A172 (cell line): ENCODE measurements at places on chromosomes 7 and 10. TPM values are rescaled to one million over a fixed set of nuclear protein-coding genes. Genes with fewer than 3 reads are reported as not detected.
A peak's percentile ranks its signal among the peaks of the same experiment; 100 is the strongest.

Gene PGAM2
- not detected in 2 replicates for total RNA-seq

Gene GHRHR
- not detected in 2 replicates for total RNA-seq

Gene XRCC2
- 9.3 and 10.8 TPM in 2 replicates for total RNA-seq

Gene NEUROD6
- not detected in 2 replicates for total RNA-seq

Gene GIMAP1
- total RNA-seq: not detected in 2 replicates

Gene FAM237B
- not detected in 2 replicates for total RNA-seq

Gene PON2
- total RNA-seq: 210 and 228 TPM in 2 replicates

Gene MYPN
- 0.96 and 1.5 TPM in 2 replicates for total RNA-seq

Gene TAS2R16
- total RNA-seq: not detected in 2 replicates

Gene BRAT1
- total RNA-seq: 69.2 and 87.9 TPM in 2 replicates

Gene GSAP
- 9.6 and 13.7 TPM in 2 replicates for total RNA-seq

Gene TMEM236
- total RNA-seq: 0.05 and 0.12 TPM in 2 replicates

Gene NODAL
- not detected in 2 replicates for total RNA-seq

Gene SYT15
- total RNA-seq: not detected in 2 replicates

Gene DDC
- not detected in 2 replicates for total RNA-seq

Gene ITGA8
- 1.9 and 2.1 TPM in 2 replicates for total RNA-seq

- no peak for DNase-seq
Measured at GRCh38 chr10:79105150-79105739, 36.5 kb downstream of the ZMIZ1 start.

- DNase-seq: no peak
Measured at GRCh38 chr7:44454348-44454747, 36.1 kb downstream of the NUDCD3 start.

GRCh38 chr10:126842836-126843235 lies 62.4 kb upstream of the DOCK1 start:
- DNase-seq: no peak

- DNase-seq: peak; percentile 81
Measured at GRCh38 chr7:22726907-22727713, at the start of gene IL6. Gene IL6 (plus strand): TSS chr7:22727200. CDS start chr7:22727263, 63 bp downstream.

DNA sequence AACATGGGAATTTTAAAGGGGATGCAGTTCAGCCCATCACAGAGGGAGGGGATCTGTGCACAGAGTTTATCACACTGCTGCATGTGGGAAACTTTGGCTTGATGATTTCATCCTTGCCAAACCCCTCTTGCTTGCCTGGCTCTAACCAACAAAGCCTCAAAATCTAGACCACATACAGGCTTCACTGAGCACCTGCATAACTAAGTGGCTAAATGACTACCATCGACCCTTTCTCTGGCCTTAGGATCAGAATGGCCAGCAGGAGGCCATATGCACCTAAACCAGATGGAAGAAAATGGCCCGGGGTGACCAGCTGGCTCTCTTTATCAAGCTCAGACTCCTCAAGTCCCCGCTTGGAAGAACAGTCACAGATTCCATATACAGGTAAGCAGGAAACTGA lies 15.6 kb upstream of the ZNF25 start:
- no peak for DNase-seq

GRCh38 chr10:110150981-110151380 lies 56.4 kb upstream of the MXI1 start:
- no peak for DNase-seq

GRCh38 chr10:14673189-14673861 lies 101.4 kb downstream of the FAM107B start:
- no peak for DNase-seq

GRCh38 chr7:153446490-153446889 lies 605.7 kb upstream of the DPP6 start:
- DNase-seq: no peak

DNA sequence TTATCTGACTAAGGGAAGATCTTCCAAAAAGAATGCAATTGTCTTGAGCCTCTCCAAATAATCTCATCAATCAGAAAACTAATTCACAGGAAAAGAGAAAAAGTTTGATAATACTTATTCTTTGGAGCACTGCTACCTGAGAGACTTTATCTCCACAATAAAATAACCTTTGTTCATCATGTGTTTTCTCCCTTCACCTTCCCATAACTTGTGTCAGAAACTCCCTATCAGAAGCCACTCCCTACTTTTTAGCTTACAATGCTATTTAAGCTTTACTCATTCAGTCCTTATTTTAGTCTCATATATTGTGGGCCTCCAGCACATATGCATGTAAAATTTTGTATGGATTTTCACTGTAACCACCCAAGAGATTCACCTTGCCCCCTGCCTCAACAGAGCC lies 998 bp downstream of the CYP3A43 start:
- DNase-seq: no peak

DNA sequence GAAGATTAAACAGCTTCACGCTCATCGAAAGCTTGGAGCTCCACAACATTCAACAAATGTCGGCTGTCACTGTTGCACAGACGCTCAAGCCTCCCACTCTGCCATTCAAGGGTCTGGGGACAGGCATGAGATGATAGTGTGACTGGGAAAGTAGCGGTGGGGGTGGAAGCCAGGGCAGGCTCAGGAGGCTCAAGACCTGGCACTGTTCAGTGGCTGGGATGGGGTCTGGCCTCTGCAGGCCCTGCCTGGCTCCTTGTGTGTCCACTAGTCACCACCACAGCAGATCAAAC lies 13.5 kb upstream of the GTPBP4 start:
- DNase-seq: no peak

DNA sequence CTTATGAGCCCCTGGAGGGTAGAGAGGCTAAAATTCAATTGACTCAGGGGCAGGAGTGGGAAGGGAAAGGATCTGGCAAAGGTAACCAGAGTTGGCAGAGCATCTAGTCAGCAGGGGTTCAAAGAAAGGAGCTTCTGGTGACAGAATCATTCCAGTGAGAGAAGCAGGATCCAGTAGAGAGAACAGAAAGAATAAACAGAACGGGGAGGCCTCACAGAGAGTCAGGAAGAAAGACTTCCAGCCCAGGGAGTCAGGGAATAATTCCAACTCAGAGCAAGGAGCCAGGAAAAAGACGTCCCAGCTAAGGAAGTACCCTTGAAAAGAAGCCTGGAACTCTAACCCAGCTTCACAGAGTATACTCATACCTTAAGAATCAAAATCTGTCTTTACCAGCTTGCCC lies 66.6 kb upstream of the CPXM2 start:
- DNase-seq: no peak

- DNase-seq: no peak
Measured at GRCh38 chr7:44650242-44650641, 43.8 kb downstream of the OGDH start.

DNA sequence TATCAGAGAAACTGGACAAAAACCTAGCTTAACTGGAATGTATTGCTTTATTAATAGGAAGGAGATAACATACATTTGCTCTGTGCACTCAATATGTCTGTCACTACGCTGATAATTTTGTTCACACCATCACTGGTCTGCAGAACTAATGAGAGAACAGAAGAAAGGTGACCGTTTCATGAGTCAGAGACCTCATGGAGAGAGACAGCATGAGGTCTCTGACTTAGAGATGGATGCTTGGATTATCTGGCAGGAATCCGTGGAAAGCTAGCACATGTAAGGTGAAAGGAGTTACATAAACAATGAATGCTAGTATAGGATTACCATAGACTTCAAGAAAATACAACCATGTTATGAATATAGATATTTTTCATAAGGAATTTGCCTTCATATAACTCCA lies 947.3 kb downstream of the IPMK start:
- peak; percentile 43 for DNase-seq

DNA sequence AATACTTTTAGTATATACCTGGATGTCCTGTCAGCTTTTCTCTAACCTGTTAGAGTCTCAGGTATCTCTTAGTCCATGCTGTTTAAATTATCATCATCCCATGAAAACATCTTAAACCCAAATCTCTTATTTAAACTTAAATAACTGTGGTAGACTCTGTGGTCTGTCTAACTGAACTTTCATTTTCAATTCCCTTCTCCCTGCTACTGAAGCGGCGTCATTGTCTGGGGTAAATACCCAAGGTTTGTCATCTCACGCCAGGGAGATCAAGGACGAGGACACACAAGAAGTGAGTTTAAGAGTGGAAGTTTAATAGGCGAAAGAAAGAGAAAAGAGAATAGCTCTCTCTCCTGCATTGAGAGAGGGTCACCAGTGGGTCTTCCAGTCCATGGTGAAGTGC lies 804.4 kb upstream of the CELF2 start:
- no peak for DNase-seq

DNA sequence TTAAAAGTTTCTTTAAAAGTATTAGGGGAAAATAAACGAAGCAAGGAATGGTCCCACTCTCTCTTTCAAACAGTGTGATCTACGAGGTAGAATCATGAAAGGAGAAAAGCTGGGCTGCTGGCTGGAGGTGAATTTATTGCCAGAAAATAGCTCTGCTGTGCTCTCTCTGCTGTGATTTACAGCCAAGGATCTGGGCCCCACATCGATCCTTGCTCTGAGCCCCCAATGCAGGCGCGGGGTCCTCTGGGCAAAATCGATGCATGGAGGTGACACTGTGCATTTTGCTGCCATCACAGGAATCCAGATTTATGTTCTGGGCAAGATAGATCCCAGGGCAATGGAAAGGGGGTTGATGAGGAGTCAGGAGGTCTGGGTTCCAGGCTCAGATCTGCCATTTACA lies 91.0 kb upstream of the GPR26 start:
- no peak for DNase-seq

DNA sequence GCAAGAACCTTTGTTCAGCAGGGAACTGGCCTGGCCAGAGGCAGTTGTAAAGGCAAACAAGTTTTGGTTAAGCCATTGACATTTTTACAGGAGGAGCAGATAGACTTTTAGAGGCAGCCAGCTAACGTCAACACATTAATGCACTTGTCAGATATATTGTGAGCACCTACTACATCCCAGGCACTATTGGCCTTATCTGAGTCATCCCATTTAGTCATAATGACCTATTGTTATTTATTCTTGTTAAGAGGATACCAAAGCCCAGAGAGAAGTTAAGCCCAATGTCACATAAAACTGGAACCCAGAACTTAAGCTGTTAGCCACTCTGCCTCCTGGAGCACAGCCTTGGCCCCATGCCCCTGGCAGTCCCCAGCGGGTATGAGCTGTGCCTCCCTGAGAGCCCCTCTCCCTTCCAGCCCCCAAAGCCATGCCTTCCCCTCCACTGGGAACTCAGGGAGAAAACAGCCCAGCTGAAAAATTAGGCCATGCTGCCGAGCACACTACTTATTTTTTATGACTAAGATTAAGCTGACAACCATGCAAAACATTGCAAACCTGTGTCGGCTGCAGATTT lies 32.7 kb upstream of the TRIM8 start:
- peak; percentile 77 for DNase-seq

GRCh38 chr10:132360766-132361447 lies 28.9 kb downstream of the LRRC27 start:
- no peak for DNase-seq

DNA sequence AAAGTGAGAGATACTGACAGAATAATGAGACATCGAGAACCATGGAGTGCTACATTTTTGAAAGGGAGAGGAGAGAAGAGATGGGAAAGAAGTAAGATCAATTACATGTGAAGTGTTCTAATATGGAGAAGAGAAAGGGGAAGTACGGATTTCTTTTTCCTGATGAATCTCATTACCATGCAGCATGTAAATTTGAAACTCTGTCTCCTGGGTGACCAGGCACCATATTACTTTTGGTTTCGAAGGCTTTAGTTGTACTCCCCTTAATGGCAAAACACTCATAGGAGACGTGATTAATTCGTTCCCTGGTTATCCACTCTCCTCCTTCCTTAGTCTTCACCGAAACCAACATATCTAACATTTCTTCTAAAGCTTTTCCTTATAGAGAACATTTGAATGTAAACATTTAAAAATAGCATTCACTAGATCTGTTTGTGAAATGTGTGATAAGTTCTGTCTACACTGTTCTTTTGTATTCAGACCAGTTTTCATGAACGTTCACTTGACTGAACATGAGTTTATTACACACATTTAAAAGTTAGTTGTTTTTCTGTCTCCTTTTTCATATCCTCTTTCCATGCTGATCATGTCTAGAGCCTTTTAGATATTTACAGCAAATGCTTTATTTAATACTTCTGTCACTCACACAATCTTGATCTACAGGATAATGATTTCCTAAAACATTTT lies 80.2 kb upstream of the MSRB2 start:
- DNase-seq: no peak

DNA sequence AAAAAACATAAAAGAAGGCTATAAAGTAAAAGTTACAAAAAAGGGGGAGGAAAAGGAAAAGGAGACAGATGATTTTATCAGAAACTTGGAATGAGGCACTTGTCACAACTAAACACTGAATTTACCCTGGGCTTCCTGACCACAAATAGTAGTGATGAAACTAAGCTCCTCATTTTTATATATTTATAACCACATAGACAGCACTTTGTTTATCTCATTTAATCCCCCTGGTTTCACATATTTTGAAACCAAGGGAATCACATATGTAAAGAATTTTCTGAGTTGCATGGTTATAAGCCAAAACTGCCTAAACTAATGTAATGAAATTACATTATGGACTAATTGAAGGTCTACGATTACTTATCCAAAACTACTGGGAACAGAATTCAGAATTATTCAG lies 39.6 kb upstream of the MET start:
- no peak for DNase-seq

GRCh38 chr10:69838853-69839252 lies 37.1 kb downstream of the COL13A1 start:
- DNase-seq: peak; percentile 59

GRCh38 chr7:129764247-129765084 lies 152.9 kb downstream of the NRF1 start:
- no peak for DNase-seq

- DNase-seq: no peak
Measured at GRCh38 chr7:107718456-107719193, 25.3 kb upstream of the CBLL1 start.

GRCh38 chr10:71873582-71874211 lies 22.6 kb upstream of the PSAP start:
- no peak for DNase-seq

- DNase-seq: peak; percentile 74
Measured at GRCh38 chr10:71068861-71069271, 143.5 kb upstream of the UNC5B start.

GRCh38 chr10:94232711-94233383 lies 129.9 kb downstream of the NOC3L start:
- DNase-seq: no peak
